ENCODE measurements at places on chromosomes 2 and 18. TPM values are rescaled to one million over a fixed set of nuclear protein-coding genes. Genes with fewer than 3 reads are reported as not detected.

Gene SCG2
- not detected for total RNA-seq

Gene TGFA
- not detected for total RNA-seq

Gene SCYGR4
- total RNA-seq: not detected

Gene CHRNA1
- total RNA-seq: not detected

Gene FBXO15
- 1.2 TPM for total RNA-seq

Gene GATA6
- not detected for total RNA-seq

Gene ALPP
- total RNA-seq: not detected

Gene KCNS3
- total RNA-seq: not detected

Gene MMADHC
- 131 TPM for total RNA-seq

Gene GRB14
- total RNA-seq: not detected

Gene B4GALT6
- 2.8 TPM for total RNA-seq

Gene SNORC
- 1.2 TPM for total RNA-seq

Gene NAT8
- not detected for total RNA-seq

Gene TMEM247
- total RNA-seq: not detected

Gene LOXHD1
- not detected for total RNA-seq

Gene TMEM127
- 31.6 TPM for total RNA-seq

Gene PID1
- not detected for total RNA-seq

Gene MAP2
- not detected for total RNA-seq

Gene IMMT
- 181 TPM for total RNA-seq

Gene SERPINB11
- not detected for total RNA-seq

Gene KCNG2
- total RNA-seq: not detected

Gene ATP5MC3
- 414 TPM for total RNA-seq

Gene RBKS
- total RNA-seq: 1.4 TPM

Gene C1QL2
- not detected for total RNA-seq

Gene CDH2
- 0.07 TPM for total RNA-seq

Gene CPLX4
- total RNA-seq: not detected

Gene RETREG2
- total RNA-seq: 54.1 TPM

Gene CTNNA2
- not detected for total RNA-seq

Gene SCN3A
- total RNA-seq: not detected

Gene CYS1
- 0.24 TPM for total RNA-seq

Gene SLC30A3
- 1.4 TPM for total RNA-seq

Gene RAB17
- not detected for total RNA-seq

Gene TTC39C
- 28.8 TPM for total RNA-seq

Gene ATP6V1B1
- not detected for total RNA-seq

Gene ANKRD30B
- not detected for total RNA-seq

Gene SERPINB3
- not detected for total RNA-seq

Gene GALNT14
- total RNA-seq: 0.33 TPM

Gene GAREM1
- not detected for total RNA-seq

Gene NETO1
- total RNA-seq: not detected

Gene GYPC
- total RNA-seq: 120 TPM

Gene LIMS4
- total RNA-seq: not detected

Gene CDK15
- total RNA-seq: not detected

Gene SERPINB7
- not detected for total RNA-seq

Gene EVX2
- total RNA-seq: not detected

Gene PLEKHA3
- 28.0 TPM for total RNA-seq
